Esophagus mucosa (tissue), 1 donor: ENCODE measurements at places on chromosomes 2 and 18. TPM values are rescaled to one million over a fixed set of nuclear protein-coding genes. Genes with fewer than 3 reads are reported as not detected.
A peak's percentile ranks its signal among the peaks of the same experiment; 100 is the strongest.

IL18RAP gene
- total RNA-seq, result 0.64 TPM

INHBB gene
- 0.72 TPM for total RNA-seq

GRCh38 chr2:11711751-11712150 lies 34.7 kb upstream of the LPIN1 start:
- no peak for ATAC-seq

GRCh38 chr2:209391776-209392401 lies 32.0 kb upstream of the MAP2 start:
- ATAC-seq, result peak; percentile 86

- no peak for ATAC-seq
These were observed 51.3 kb downstream of the NRP2 start for GRCh38 chr2:205733648-205734047.

DNA sequence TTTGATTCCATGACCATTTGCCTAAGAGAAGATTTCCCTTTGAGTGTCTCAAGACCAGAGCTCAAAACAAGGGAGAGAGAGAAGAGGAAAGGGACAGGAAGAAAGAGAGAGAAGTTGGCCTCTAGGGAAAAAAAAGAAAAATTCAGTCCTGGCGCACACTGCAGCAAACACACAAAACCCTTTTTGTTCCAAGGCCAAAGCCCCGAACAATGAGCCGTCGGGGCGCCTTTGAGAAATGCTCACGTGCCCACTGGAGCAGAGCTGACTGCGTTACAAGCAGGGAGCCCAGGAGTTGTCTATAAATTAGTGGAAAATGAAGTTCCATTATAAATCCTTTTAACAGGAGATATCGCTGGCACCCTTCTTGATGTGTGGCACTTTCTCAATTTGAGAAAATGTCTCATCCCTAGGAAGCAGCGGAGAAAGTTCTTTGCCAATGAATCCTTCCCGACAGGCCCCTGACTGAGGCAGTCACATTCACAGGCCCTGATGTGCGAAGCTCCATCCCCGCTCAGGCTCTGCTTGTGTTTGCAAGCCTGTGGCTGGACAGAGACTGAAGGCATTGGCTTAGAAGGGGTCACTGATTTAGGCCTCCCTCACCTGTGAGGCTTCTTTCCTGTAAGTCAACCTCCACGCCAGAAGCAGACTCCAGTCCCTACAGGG lies 32.1 kb upstream of the NCKAP5 start:
- ATAC-seq, result no peak

- no peak for ATAC-seq
These were observed 118.6 kb downstream of the INHBB start for GRCh38 chr2:120464448-120464931.
